NCI-H2107 (cell line): ENCODE measurements at places on chromosomes 2 and 18.

- no peak for DNase-seq
Observed at GRCh38 chr2:148545390-148546256, 98.9 kb upstream of the EPC2 start.

GRCh38 chr2:24635181-24635580 lies 144.1 kb downstream of the NCOA1 start:
- DNase-seq = no peak

DNA sequence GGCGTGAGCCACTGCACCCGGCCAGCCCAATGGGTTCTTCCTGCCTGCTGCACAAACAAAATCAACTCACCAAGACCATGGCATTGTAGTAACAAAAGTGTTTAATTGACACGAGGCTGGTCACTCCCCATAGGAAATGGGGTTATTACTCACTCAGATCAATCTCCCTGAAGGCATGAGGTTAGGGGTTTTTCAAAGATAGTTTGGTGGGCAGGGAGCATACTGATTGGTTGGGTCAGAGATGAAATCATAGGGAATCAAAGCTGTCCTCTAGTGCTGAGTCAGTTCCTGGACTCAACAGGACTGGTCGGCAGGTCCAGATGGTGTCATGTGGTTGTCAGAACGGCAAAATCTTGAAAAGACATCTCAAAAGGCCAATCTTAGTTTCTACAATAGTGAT lies 122.1 kb downstream of the TMEM17 start:
- DNase-seq = no peak

DNA sequence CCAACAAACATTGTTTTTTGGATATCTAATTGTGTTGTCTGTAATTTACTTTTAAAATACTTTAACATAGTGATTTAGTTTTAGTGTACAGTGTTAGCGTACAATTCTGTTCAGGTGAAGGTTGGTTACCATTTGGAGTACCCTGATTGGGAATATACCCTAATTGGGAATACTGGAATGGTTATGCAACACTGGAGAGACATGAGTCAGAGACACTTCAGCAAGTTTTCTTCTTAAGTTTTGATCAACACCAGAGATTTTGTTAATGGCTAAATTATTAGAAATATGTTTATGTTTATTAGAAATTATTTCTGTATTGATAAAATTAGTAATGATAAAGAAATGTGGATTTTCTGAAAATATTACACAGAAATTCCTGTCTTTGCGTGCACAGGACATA lies 100.3 kb upstream of the NABP1 start:
- DNase-seq = no peak

DNA sequence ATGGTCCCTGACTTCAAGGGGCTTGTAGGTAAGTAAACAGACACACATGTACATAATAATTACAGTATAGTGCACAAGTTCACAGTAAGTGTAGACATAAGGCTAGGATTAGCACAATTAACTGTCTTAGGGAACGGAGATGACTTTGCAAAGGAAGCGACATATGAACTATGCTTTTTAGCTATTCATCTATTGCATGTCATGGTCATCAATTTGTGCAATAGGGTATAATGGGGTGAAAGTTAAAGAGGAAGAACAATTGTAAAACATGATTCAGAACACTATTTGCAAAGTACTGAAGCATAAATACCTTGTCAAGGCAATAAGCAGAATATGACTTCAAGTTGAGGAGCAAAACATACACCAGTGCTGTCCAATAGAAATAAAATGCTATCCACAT lies 112.3 kb upstream of the SLC8A1 start:
- no peak for DNase-seq

GRCh38 chr18:4544142-4544541 lies 89.0 kb upstream of the DLGAP1 start:
- no peak for DNase-seq
